NCI-H748 treated with DMSO at 0.1 percent for 48 hours (cell line): ENCODE measurements at places on chromosomes 11 and 22.

- DNase-seq, result no peak
These were observed 23.4 kb upstream of the GPR83 start for GRCh38 chr11:94424662-94425061.

- DNase-seq, result no peak
These were observed 17.8 kb downstream of the PIWIL4 start for GRCh38 chr11:94584978-94585377.

GRCh38 chr11:12026331-12027211, 18.1 kb upstream of the DKK3 start:
- DNase-seq, result no peak

DNA sequence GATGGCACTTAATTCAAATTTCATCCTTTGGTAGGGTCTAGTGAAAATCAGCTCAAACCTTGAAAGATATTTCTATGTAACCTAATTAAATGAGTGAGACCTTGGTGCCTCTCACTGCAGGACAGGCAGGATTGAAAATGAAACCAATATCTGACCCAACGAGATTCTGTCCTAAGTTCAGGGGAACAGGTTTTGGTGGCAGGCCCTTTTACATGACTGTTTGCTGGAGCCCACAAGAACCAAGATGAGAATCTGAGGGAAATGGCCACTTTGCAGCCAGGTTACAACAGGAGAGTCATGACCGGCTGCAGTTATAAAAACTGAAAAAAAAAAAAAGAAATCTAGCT, 130.2 kb downstream of the TRIM44 start:
- no peak for DNase-seq

DNA sequence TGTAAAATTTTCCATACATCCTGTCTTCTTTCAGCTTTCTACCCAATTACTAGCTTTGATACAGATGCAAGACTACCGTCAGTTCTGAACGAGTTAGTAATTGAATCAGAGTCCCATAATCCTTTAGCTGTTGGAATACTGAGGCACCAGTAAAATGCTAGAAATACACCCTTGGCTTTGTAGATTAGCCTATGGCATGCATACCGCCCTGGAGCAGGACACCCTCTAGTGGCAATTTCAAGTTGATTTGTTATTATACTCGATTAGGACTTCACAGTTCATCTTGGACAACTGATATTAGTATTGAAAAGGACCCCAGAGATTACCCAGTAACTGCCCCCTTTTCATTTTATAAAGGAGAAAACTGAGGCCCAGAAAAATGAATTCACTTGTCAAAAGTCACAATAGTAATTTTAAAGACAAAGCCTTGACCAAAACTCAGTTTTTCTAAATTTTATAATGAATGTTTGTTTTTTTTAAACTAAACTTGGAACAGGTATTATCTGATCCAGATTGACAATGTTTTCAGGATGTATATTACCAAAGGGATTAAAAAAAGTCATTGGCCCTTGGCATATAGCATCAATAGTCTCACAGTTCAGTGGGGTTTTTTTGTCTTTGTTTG, 72.6 kb downstream of the HIPK3 start:
- peak; percentile 49 for DNase-seq

DNA sequence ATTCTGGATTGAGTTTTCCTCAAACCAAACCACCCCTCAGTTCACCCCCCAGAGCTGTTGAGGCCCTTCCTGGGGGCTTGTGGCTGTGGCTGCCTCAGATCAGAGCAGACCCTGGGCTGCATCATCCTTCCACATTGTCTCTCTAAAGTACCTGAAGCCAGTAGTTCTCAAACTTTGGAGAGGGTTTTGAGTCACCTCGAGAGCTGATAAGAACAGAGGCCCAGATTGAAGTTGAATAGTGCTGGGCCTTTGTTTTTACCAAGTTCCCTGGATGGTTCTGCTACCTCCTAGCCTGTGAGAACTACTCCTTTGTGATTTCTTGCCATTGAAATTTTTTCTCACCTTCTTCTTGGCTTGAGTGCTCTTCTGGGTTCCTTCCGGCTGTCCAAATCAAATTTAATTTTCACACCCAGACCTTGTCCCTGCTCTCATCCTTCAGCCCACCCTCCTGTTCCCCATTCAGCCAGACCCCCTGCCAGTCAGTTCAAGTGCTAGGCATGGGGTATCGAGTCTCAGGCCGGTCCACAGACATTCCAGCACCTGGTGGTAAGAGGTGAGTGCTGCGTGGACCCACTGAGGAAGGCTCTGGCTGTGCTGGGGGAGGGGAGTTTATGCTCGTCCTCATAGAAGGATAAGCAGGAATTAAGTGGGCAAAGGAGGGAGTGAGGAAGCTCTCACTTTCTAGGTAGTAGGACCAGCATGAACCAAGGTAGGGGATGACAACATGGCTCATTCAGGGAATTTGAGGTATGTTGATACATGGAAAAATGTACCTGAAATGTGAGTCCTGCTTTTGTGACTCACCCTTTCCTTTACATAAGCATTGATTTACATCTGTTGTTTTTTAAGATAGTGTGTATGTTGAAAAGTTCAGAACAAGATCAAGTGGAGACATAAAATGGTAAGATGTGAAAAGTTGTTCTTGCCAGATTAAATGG, 116.5 kb downstream of the PTPRJ start:
- DNase-seq, result no peak

DNA sequence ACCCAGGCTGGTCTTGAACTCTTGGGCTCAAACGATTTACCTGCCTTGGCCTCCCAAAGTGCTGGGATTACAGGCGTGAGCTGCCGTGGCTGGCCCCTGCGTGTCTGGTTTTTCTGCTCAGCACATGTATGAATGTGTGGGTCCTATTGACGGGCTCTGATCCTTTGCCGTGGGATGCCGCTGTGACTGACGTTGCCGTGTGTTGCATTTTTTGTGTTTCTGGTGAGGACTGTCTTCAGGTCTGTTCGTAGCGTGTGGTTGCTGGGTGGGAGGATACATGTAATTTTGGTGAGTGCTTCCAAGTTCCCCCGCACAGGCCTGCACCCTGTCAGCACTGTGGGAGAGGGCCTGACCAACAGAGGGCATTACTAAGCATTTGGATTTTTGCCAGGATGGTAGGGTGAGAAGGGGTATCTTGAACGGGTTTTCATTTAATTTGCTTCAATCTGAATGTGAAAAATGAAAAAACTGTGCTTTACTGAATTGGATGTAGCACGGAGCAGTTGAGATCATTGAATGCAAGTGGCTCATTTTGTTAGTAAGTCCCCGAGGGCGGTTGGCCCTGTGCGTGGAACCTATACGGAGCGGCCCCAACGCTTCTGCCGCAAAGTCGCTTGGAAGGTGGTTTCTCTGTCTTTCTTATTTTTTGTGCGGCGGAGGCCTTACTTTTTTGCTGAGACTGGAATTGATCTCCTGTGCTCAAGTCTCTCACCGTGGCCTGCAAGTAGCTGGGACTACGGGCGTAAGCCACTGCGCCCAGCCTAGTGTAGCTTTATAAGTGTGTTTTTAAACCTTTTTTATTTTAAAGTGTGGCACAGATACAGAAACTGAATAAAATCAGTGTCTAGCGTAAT, 8.2 kb downstream of the ZBED4 start:
- DNase-seq, result no peak

DNA sequence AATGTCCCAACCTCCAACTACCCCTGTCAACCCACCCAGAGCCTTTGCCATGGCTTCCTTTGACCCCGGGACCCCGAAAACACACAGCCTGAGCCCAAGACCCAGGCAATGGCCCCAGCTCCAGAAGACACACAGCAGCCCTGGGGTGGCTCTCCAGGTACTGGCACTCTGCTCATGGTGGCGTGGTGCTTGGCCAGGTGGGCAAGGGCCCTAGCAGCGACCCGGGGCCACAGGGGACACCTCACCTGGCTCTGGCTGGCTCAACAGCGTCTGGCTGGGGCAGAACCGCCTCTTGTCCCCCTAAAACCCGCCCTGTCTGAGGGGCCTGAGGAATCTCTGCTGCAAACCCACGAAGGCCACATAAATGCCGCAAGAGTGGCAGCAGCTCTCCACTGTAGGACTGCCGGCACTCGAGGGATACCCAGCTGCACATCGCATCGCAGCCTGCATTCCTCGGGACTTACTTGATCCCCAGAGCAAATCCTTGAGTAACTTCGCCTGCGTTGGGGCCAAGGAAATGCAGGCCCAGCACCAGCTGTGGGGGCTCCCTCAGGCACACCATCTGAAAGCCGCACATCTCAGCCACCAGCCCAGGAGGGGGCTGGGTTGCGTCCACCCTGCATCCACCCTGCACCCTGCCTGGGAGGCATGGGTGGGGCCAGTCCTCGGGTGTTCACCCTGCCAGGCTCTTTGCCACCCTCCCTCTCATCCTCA, 23.1 kb upstream of the GNB1L start:
- DNase-seq, result no peak

DNA sequence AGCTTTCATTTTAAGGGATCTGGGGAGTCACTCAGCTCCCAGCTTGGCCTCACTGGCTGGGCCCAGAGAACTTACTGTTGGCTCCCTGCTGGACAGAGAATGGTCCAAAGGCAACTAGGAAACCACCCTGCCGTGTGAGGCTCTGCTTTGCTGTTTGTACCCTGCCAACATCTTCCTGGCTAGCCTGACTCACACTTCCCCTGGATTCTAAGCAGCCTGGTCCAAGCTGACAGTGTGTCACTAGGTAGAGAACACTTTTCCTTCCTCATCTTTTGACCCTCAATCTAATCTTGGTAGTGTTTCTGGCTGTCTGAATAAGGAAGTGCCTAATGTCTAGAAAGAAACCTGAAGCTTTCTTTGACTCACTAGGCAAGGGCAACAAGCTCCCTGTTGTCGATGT, 76.7 kb downstream of the FAR1 start:
- no peak for DNase-seq

DNA sequence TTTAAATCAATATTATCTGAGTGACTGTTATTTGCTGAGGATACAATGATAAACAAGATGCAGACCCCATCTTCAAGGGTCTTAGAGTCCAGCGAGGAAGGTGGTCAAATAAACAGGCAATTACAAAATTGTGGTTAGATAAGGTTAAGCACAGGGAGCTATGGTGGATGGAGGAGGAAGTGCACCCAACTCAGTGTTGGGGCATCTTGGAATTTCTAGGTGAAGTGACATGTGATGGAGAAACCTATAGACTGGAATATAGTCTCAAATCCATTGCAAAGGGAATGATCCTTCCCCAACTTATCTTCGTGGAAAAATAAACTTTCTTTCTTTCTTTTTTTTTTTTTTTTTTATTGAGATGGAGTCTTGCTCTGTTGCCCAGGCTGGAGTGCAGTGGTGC, 3.4 kb upstream of the PTPRJ start:
- DNase-seq, result no peak

GRCh38 chr22:42637555-42637954, 2.8 kb downstream of the ATP5MGL start:
- no peak for DNase-seq

- peak; percentile 52 for DNase-seq
These were observed 689 bp downstream of the PDHX start for GRCh38 chr11:34916843-34917770.

DNA sequence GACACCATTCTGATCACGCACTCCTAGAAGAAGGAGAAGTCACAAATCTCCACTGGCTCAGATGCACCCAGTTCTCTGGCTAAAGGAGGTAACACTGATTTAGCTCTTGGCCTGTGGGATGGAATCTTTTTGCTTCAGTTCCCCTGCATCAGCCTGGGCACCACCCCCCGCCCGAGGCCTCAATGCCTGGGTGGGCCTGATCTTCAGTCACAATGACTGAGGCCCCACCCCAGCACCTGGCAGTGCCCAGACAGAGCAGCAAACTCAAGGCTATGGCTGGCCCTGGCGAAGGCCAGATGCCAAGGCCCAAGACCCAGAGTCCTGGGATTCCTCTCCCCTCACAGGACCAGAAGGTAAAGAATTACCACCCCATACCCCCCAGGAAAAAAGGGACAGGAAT, 5.0 kb downstream of the CYB561A3 start:
- no peak for DNase-seq

DNA sequence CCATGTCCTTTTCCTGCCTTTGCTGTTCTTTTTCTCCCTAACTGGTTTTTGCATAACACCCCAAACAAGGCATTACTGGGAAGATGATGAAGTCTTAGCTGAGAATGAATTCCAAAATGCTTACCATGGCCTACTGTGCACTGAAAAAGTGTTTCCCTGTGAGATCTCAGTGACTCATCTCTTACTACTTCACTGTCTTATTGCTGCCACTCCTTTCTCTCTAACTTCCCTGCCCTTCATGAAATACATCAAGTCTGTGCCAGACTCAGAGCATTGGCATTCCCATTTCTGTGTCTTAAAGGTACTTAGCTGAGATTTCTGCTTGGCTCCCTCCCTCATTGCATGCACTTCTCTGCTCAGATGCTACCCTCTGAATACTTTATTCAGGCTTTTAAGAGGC, 49.1 kb upstream of the MUC15 start:
- no peak for DNase-seq

- DNase-seq, result no peak
These were observed 12.4 kb downstream of the PICK1 start for GRCh38 chr22:38069372-38070249.

- no peak for DNase-seq
These were observed 7.6 kb upstream of the RNH1 start for GRCh38 chr11:514606-515005.

GRCh38 chr11:12109591-12110196, 696 bp upstream of the MICAL2 start:
- DNase-seq, result no peak

DNA sequence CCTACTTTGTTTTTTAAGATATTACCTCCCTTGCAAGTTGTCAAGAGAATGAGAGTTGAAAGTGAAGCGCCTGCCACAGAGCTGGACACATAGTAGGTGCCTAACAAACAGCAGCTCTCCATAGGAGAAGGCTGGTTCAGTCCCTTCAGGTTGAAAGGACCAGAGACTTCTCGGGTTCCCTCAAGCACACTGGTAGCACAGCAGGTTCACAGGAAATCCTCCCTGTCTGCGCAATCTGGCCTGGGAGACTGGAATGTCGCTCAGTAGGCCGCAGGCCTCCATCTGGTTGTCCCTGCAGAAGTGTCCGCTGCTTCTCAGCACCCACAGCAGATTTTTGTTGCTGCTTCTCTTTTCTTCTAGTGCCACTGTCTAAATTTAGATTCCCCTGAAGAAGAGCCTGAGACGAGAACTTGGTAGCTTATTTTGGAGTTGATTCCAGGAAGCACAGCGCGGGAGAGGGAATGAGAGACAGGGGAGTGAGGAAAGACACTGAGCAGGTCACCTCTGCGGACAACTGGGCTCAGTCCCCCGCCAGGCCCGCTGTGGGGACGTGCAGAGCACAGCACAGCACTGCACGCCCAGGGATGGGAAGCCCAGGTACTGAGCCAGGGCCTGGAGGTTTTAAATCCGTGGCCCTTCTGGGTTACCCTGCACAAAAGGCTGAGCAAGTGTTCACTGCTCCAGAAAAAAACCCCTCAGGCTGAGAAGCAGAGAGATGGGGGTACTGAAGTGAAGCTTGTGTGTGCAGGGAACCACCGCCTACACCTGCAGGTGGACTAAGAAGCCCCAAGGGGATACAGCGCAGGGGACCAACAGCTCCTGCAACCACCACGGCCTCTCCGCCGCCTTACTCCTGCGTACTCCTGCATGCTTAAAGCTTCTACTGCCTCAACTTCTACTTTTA, 31.6 kb downstream of the RBX1 start:
- no peak for DNase-seq

DNA sequence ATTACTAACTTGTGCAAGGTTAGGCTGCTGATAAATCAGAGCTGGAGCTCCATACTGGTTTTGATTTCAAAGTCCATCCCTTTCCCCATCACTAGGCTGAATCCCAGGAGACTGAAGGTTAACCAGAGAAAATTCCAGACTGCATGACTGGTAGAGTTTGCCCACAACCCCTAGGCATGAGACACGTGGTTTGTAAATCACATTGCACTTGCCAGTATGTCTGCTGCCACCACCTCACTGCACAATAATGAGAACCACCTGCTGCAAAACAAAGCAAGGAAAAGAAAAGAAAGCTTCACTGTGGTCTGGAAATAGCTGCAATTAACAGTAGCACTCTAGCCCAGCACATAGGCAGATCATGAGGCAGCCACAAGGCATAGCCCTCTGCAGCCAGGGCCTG, 67.6 kb upstream of the NTM start:
- peak; percentile 8 for DNase-seq
